ENCODE measurements at places on chromosomes 6 and 20.

DNA sequence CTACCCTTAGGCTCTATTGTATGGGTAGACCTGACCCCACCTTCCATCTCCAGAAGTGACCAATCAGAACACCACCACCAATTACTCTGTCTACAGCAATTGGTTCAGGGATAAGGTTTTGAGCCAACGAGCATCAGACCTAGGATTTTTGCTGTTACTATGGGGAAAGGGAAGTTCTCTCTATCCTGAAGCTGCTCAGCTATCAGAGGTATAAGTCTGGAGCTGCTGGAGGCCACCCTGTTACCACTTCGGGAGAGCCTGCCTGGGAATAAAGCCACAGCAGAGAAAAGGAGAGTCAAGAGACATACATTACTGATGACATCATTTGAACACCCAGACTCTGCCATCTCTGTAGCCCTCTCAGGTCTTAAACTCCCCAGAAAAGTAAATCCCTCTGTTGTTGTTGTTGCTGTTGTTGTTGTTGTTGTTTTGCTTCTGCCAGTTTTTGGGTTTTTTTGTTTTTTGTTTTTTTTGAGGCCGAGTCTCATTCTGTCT lies 94.5 kb downstream of the PREX1 start:
- ATAC-seq = peak; percentile 89

DNA sequence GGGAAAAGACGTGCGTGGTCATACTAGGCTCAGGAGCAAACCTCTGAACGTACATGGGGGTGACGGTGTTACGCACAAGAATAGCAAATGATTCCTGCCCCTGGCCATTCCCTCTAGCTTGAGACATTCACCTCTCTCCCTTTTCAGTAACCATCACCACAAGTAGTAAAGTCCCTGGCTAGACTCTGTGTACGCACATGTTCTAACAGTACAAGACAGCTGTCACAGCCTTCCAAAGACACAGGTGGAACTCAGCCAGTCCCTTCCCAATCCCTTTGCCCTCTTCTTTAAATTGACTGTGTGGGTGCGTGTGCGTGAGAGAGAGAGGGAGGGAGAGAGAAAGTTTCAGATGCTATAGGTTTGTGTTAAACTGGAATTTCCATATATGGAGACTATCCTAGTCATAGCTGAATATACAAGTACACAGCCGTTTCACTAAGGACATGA lies 67.3 kb downstream of the LY86 start:
- ATAC-seq = no peak

DNA sequence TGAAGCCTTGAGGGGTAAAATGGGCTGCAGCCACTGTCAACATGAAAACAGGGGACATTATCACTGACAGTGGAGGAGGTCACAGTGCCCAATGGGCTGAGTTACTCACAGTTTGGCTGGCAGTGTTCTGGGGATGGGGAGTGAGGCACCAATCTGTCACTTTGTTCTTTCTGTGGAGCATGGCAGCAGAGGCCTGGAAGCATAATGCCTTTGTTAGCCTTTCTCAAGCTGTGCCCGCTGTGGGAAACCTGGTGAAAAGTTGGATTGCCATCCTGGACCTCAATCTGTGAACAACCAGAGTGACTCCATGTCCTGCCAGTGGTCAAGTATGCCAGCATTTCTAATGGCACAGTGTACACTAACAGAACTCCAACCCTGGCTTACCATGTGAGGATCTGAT lies 143.6 kb downstream of the OR2B2 start:
- ATAC-seq = no peak

DNA sequence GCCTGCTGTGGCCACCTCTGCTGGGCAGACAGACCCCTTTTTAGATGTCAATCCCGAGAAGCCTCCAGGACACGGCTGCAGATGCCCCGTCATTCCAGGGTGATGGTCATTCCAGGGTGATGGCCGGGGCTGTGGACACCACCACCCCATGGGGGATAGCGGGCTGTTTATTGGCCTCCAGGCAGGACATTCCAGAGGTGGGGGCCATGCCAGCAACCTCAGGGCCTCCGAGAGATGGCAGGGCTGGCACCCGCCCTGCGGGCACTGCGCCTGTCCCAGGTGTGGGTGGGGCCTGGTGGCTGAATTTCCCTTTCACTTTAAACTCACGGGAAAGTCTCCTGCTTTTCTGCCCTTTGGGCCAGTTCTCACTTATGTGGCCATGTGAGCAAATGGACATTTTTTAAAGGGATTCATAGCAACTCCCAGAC lies 14.5 kb downstream of the COL9A3 start:
- ATAC-seq = no peak

GRCh38 chr6:15735567-15736265 lies 72.9 kb upstream of the DTNBP1 start:
- peak; percentile 28 for ATAC-seq

- ATAC-seq = no peak
Measured at GRCh38 chr20:6559791-6560190, 207.7 kb upstream of the BMP2 start.

DNA sequence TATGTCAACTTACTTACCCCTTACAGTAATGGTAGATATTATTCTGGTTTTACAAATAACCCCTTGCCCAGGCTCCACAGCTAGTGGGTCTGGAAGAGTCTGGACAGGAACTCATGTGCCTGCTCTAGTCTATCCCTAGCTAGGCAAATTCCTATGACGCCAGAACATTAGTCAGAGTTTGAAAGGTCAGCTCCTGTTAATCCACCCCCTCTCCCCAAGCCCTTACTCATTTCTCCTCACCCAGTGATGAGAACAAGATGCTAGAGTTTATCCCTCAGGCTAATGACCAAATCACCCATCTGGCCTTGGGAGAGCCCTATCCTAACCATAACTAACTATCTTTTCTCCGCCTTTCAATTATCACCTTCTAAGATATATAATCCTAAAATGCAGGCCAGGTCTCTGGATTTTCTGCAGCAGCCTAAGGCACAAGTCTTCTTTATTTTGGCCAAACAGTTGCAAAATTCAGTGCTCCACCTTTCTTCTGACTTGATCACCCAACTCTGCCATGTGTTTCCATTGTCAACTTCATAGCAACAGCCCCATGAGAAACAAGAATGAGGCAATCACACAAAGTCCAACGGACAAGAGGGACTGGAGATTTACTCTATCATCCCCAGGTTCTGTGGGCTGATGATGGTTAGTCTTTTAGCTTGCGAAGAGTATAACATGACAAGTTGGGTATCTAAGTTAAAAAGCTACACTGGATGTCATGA lies 113.3 kb downstream of the TASP1 start:
- no peak for ATAC-seq

DNA sequence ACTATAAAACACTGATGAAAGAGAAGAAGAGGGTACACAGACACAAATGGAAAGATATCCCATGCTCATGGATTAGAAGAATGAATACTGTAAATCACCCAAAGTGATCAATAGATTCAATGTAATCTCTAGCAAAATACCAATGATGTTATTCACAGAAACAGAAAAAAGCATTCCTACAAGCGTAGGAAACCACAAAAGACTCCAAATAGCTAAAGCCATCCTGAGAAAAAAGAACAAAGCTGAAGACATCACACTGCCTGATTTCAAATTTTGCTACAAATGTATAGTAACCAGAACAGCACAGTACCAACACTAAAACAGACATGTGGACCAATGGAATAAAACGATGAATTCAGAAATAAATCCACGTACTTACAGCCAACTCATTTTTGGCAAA lies 43.0 kb downstream of the THBS2 start:
- ATAC-seq = no peak

GRCh38 chr6:28142446-28142845 lies 763 bp downstream of the ZKSCAN8 start:
- no peak for ATAC-seq

DNA sequence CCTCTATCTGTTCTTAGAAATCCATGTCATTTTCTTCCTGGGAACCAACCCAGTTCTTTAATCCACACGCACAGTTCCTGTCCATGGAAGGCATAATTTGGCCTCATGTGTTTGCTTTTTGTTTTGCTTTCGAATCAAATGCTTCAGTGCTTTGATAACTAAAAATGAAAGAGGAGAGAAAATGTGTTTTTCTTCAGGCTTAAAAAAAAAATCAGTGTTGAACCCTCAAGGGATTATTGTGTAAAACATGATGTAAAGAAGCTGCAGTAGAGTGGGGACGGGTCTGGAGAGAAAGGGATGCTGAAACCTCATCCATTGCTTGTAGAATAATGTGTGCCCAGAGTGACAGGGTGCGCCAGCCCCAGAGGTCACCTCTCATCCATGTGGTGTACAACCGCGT lies 197.5 kb upstream of the JARID2 start:
- no peak for ATAC-seq

- peak; percentile 93 for ATAC-seq
Measured at GRCh38 chr20:57991211-57991881, 237.1 kb downstream of the ANKRD60 start.

- ATAC-seq = peak; percentile 86
Measured at GRCh38 chr6:21836772-21837425, 243.3 kb downstream of the SOX4 start.

- no peak for ATAC-seq
Measured at GRCh38 chr20:42688576-42688975, 501.1 kb downstream of the PTPRT start.

- ATAC-seq = no peak
Measured at GRCh38 chr6:39553029-39553428, 172.2 kb downstream of the KIF6 start.

GRCh38 chr20:63232235-63233060 lies 3.3 kb upstream of the BIRC7 start:
- ATAC-seq = peak; percentile 72

DNA sequence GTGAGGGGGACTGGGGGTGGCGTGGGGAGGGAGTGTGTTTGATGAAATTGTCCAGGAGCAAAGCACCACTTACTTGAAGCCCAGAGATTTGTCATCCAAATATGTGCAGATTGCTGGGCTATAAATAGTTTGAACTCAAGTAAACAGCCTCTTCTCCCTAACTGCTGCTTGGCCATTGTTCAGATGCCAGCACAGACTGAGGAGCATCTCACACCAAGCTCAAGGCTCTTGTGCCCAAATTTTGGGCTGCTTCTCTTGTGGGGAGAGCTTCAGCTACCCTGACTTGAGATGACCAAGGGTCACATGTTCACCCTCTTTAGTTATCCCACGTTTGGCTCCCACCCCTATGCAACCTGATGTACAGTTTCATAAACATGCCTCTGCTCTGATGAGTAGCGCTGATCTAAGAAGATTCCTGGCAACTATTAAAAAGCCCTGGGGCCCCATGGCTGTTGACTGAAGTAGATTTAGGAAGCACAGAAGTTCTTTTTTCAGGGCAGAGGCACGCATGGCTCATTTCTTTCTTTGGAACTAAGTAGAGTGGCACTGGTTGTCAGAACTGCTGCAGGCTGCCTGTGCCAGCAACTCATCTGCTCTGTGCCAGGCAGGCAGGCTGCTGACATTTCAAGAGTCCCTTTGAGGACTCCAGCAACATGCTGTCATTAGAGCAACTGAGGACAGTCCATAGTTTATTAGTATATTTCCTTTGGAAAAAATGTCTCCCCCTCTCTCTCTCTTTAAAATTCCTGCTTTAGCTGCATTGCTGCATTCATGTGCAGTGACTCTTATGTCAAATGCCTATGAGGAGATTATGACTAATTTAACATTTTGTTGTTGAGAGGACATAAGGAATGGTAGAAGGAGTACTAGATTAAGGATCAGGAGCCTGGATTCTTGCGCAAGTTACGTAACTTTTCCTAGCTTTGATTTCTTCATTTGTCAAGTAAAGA lies 9.6 kb upstream of the PKIG start:
- peak; percentile 81 for ATAC-seq

DNA sequence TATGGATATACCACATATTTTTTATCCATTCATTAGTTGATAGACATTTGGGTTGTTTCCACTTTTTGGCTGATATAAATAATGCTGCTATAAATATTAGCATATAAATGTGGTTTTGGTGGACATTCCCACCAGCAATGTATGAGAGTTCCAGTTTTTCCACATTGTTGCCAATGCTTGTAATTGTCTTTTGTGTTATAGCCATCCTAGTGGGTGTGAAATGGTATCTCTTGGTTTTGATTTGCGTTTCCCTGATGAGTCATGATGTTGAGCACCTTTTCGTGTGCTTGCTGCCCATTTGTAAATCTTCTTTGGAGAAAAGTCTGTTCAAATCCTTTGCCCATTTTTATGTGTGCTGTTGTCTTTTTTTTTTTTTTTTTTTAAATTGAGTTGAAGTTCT lies 54.4 kb downstream of the DHX35 start:
- ATAC-seq = no peak

- ATAC-seq = peak; percentile 55
Measured at GRCh38 chr6:38193481-38194281, 374.2 kb downstream of the ZFAND3 start.

DNA sequence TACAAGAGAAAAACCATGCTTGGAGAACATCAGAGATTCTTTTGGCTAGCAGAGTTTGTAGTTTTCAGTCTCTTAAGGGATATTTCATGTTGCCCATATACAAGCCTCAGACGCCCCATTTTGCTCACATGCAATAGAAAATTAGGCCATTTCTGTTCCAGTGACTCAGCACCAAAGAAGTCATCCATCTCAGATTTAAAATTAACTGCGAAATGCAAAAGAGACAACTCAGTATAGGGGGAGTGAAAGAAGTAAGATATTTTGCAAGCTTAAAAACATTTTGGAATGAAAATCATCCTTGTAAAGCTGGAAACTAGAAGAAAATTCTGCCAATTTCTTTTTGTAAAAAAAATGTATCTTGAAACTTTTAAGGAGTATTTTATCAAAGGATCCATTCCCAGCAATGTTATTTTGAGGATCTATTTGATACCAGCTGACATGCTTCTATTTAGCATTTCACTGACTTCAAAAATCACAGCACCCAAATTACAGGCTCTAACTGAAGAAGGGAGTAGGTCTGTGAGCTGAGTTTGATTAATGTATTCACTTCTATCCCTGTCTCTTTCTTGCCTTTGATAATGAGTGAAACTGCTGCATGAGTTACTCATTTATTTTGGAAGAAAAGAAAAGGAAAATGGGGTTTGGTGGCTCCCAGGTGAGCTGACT lies 223.7 kb upstream of the SULF2 start:
- peak; percentile 90 for ATAC-seq

- no peak for ATAC-seq
Measured at GRCh38 chr20:49585585-49586245, 17.8 kb upstream of the PTGIS start.

DNA sequence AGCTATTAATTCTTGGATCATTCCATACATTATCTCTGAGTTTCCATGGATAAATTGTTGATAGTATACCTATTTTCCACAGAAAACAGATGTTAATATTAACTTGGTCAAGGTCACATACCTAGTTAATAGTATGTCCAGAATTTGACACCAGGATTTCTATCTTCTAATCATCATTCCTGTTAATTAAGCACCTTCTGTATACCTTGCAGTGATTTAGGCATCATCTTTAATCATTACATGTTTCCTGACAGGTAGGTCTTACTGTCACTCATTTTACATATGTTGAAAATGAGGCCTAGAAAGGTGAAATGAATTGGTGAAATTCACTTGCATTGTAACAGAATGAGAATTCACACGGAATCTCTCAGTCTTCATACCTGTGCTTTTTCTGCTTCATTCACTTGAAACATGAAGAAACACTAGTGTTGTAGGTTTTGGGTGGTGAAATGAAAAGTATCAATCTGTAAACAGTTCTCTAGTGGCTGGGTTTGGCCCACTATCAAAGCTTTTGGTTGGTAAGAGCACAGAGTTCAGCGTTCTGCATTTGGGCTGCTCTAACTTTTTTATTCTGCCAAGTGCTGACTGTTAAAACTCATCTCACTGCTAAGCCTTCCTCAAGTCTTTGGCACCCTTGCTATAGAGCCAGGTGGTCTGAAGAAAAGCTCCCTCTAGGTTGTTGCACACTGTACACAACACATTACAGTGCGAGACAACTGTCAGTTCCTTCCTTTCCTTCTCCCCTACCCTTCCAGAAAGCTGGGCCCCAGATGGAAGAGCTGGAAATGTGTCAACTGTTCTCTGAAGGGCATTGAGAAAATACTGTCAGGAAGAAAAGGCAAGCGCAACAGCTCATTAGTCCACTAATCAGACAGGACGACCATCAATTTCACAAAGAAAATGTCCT lies 57.8 kb upstream of the C20orf144 start:
- ATAC-seq = no peak
